Metanephros (tissue), 2 donors: ENCODE measurements at places on chromosomes 12 and 14. TPM values are rescaled to one million over a fixed set of nuclear protein-coding genes. Genes with fewer than 3 reads are reported as not detected.

The DLK1 gene
- total RNA-seq: 170 TPM

The CD4 gene
- total RNA-seq: 18.3 TPM

The SERPINA3 gene
- total RNA-seq: 0.29 TPM

The COL2A1 gene
- total RNA-seq: 29.5 TPM

The THTPA gene
- 23.4 TPM for total RNA-seq

The AP4S1 gene
- total RNA-seq: 14.2 TPM

The LRTM2 gene
- total RNA-seq: 0.35 TPM

The TMPO gene
- 153 TPM for total RNA-seq

The ST8SIA1 gene
- 10.3 TPM for total RNA-seq

The AQP2 gene
- 339 TPM for total RNA-seq

The MUCL1 gene
- total RNA-seq: not detected

The AJUBA gene
- total RNA-seq: 63.2 TPM

The DTX1 gene
- total RNA-seq: 20.1 TPM

The ASIC1 gene
- 3.9 TPM for total RNA-seq

The ITGA7 gene
- 79.3 TPM for total RNA-seq

The BICDL1 gene
- 35.6 TPM for total RNA-seq

The SLC35E3 gene
- total RNA-seq: 4.6 TPM

The RNASE3 gene
- total RNA-seq: 3.3 TPM

The FAM222A gene
- 5.0 TPM for total RNA-seq

The IFNG gene
- total RNA-seq: not detected

The SLCO1B1 gene
- not detected for total RNA-seq

The DAD1 gene
- 232 TPM for total RNA-seq

The PTPRB gene
- 40.4 TPM for total RNA-seq

The GPR135 gene
- 5.7 TPM for total RNA-seq

The KLHL33 gene
- total RNA-seq: 1.5 TPM

The LRRK2 gene
- total RNA-seq: 42.7 TPM

The HOXC6 gene
- total RNA-seq: 17.0 TPM

The ANG gene
- 5.1 TPM for total RNA-seq

The PDE6H gene
- total RNA-seq: not detected

The PAX9 gene
- 0.53 TPM for total RNA-seq

The LMNTD1 gene
- not detected for total RNA-seq
